ENCODE measurements at places on chromosomes 5 and 9.

- DNase-seq: no peak
Observed at GRCh38 chr9:3916411-3916810, 383.5 kb downstream of the GLIS3 start.

- no peak for DNase-seq
Observed at GRCh38 chr5:161804263-161804662, 43.7 kb upstream of the GABRA1 start.

- no peak for DNase-seq
Observed at GRCh38 chr5:39691993-39692392, 267.2 kb upstream of the DAB2 start.

GRCh38 chr9:112558476-112558875 is 71.8 kb downstream of the KIAA1958 start:
- DNase-seq: no peak

DNA sequence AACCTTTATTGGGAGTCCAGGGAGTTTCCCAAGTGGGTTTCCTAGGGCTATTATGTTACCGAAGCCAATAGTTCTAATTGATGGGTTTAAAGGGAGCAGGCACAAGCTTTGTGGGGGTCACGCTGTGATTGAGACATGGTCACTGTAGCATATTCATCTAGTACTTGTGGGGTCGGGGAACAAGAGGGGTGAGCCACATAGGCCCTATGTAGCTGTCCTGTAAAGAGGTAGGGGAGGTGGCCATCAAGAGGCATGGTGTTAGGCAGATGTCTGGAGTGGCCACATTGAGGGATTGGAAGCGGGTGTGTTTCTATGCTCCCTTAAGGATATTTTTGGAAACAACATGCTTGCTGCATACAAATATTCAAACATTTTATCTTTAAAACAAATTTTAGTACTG is 50.1 kb downstream of the EXOSC2 start:
- no peak for DNase-seq

DNA sequence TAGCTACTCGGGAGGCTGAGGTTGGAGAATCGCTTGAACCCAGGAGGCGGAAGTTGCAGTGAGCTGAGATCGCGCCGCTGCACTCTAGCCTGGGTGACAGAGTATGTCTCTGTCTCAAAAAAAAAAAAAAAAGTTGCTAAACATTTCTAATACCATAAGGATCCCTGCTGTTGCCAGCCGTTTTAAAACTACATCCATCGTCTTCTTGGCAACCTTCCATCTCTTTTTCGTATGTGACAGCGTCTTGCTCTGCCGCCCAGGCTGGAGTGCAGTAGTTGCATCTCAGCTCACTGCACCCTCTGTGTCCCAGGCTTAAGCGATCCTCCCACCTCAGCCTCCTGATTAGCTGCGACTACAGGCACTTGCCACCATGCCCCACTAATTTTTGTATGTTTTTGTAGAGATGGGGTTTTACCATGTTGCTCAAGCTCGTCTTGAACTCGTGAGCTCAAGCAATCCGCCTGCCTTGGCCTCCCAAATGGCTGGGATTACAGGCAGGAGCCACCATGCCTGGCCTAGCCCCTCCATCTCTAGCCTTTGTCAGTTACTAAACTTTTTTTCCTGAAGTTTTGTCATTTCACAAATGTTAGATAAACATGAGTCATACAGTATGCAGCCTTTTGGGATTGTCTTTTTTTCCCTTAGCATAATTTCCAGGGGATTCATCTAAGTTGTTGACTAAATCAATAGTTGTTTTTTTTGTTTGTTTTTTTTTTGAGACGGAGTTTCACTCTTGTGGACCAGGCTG is 13.5 kb downstream of the NSD1 start:
- DNase-seq: no peak

DNA sequence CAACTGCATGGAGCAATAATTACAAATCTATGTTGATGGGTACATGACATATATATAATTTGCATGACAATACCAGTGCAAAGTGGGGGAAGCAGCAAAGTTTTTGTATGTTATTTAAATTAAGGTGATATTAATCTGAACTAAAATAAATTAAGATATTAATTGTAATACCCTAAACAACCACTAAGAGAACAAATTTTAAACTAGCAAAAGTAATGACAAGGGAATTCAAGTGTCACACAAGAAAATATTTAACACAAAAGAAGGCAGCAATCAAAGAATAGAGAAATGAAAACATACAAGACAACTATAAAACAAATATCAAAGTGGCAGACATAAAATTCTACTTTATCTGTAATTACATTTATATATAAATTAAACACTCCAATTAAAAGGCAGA is 2003.4 kb downstream of the MAT2B start:
- DNase-seq: no peak

DNA sequence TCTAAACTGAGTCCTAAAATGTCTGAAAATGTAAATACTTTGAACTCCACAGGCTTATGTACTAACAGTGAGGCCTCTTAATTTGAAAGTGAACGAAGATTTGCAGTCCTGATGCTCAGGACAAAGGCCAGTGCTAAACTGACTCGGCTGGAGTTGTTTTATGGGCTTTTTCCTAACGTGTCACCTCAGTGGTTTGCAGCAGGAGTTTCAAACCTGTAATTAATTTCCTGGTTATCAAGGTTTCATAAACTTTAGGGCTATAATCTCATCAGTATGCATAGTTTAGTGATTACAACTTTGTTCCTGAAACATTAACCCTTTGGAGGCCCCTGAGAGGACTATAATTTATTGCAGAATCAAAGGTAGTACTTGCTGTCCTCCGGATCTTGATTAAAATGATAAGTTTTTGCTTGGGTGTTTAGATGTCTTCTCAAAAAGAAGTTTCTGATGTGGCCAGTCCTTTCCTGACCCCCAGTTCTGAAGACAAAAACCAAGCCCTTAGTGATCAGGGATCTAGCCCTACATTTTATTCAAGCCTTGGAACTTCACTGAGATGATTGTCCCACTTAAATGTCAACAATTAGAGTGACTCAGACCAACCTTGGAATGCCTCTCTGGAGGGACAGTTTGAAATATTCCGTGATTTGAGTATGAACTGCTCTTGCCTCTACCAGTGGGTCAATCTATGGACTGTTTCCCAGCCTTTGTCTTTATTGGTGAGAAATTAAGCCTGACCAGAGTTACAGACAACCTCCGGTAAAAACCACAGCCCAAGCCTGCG is 11.1 kb upstream of the S100Z start:
- no peak for DNase-seq

DNA sequence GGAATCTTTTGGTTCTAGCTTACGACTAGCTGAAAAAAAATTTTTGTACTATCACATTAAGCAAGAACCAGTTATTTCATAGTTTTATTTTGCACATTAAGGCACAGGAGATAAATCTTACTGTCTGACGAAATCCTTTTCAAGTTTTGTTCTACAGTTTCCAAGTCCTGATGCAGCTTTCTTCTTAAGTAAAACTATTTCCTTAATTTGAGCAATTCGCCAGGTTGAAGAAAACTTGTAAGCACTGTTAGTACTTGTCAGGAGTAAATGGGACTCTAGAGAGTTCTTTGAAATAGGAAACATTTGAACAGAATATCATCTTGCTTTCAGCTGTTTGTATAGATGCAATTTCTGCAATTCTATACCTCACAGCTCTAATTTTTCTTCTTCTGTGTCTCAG is 318.8 kb upstream of the ELAVL2 start:
- DNase-seq: no peak
